ENCODE measurements at places on chromosomes 5 and 9.

GRCh38 chr5:102767862-102768261 is 12.8 kb downstream of the PAM start:
- no peak for DNase-seq

- no peak for DNase-seq
Measured at GRCh38 chr5:115329475-115329874, 33.0 kb upstream of the CCDC112 start.

- DNase-seq, result no peak
Measured at GRCh38 chr9:91391412-91391811, 29.7 kb upstream of the AUH start.

GRCh38 chr5:66829826-66830225 is 233.6 kb downstream of the MAST4 start:
- DNase-seq, result no peak

DNA sequence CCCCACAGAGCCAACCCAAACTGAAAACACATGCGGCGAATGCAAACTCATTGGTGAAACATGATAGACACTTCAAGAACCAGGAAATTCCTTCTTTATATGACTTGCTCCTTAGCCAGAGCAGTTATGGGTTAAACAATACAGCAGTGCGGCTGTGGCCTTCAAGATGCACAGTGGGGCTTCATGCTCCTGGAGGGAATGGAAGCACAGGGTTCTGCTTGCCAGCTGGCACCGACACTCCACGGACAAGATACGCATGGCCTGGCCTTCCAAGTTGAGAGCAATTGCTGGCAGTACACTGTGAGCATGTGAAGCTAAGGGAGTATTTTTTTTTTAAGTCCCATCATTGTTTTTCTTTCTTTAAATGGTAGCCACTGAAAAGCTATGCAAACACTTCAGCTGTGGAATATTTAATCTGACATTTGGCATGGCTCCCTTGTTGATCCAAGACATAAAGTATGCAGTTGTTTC is 451.6 kb upstream of the CD180 start:
- no peak for DNase-seq

All from HTR-8/SVneo (cell line).